GM13976 (cell line): ENCODE measurements at places on chromosomes 16 and 17.
A peak's percentile ranks its signal among the peaks of the same experiment; 100 is the strongest.

- DNase-seq, result no peak
Measured at GRCh38 chr17:73802871-73803270, 158.6 kb upstream of the SDK2 start.

GRCh38 chr17:10295728-10296343, 77.0 kb downstream of the MYH13 start:
- peak; percentile 63 for DNase-seq

- DNase-seq, result no peak
Measured at GRCh38 chr16:49589544-49590031, 216.0 kb downstream of the C16orf78 start.

- no peak for DNase-seq
Measured at GRCh38 chr16:65658349-65658748, 536.5 kb upstream of the CDH11 start.

- no peak for DNase-seq
Measured at GRCh38 chr17:56144223-56144622, 9.1 kb upstream of the ANKFN1 start.

DNA sequence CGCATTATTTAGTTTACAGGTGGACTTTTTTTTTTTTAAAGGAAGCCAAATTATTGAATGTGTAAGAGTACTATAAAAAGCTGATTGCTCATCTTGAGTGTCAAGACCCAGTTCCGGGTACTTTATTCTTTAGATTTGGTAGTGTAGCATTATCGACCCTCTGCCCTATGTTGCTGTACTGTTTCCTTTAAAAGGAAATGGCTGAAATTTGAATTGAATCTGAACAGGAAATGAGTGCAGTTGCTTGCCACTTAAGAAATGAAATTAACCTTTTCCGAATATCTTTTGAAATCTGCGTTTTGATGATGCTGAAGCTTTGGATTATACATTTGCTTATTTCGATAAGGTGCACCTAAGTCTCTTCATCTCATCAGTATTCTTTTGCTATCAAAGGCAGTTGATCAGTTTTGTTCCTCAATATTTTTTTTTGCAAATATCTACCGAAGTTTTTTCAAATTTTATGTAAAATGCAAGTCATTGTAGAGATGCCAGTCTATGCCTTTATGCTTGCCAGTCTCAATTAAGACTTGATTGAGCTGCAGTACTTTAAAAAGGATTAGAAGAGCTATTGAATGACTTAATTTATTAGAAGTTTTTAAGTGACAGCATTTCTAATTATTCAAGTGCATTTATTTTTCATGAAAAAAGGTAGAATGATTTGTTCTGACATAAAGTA, 1.8 kb downstream of the GGNBP2 start:
- no peak for DNase-seq

GRCh38 chr17:71505200-71505599, 615.6 kb upstream of the SOX9 start:
- no peak for DNase-seq

DNA sequence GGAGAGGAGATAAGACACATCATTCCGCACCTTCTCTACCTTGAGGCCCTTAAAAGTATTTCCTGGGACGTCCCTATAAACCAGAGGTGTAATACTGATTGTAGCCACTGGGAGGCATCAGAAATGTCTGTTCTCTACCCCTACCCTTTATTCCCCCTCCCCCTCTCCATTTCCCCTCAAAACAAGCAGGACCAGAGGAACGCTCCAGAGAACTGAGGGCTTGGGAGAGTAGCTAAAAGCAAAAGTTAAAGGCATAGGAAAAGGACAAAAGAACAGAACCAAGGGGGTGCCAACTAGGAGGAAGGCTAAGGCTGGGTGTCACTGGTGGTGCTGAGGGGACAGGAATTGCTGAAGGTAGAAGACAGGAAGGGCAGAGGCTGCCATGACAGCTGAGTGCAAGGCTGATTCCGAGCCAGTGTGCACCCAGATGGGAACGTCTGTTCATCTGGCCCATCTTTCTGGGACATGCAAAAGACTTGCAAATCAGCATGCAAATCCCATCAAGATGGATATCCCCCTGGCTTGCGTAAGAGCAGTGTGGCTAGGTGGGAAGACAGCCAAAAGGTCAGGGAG, 6.7 kb downstream of the CAMTA2 start:
- DNase-seq, result peak; percentile 77

- DNase-seq, result no peak
Measured at GRCh38 chr17:49717371-49717861, 9.7 kb upstream of the SLC35B1 start.

DNA sequence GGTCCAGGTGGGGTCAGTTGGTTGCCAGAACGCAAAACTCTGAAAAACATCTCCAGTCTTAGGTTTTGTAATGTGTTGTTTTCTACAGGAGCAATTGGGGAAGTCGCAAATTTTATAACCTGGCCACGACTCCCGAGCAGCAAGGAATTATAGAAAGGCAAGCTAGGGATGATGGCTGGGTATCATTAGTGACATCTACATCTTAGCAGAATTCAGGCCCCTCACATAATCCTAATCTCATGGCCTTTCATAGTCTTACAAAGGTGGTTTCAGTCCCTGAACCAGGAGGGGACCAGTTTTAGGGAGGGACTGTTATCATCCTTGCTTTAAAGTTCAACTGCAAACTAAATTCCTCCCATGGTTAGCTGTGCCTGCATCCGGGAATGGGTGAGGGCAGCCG, 117.9 kb downstream of the RPTOR start:
- DNase-seq, result no peak

DNA sequence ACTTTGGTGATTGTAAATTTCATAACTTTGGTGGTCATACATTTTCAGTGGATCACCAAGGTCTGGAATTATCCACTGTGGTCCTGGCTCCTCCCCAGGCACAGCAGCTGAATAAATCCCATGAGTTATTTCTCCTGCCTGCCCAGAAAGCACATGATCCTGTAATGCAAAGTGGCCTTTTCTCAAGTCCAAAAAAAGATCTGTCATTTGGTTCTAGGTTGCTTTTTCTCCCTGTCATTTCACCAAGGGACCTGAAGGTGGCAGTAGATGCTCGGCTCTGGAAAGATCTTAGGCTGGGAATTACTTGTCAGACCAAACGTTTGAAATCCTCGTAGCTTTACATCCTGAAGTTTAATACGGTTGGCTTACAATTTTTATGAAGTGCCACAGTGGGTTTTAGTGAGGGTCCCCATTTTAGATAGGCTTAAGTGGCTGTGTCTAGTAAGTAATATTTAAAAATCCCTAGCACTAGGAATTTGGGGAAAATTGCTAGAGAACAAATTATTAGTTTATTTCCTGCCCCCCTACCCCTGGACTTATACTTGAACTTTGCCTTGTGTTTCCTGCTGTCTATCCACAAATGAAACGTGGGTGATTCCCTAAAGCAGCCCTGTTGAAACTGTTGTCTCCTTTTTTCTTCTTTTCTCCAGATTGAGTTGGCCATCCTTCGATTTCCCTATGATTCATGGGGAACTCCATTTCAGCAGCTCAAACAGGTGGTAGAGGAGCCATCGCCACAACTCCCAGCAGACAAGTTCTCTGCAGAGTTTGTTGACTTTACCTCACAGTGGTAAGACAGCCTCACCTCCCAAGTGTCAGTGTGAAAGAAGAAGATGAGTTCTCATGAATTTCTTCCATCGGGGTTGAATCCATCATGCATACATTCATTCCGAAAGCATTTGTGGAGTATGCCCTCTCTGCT, 111.7 kb downstream of the MAP2K6 start:
- peak; percentile 45 for DNase-seq
